Progenitor cell of endocrine pancreas (in vitro differentiated cells): ENCODE measurements at places on chromosomes 12 and 14.
A peak's percentile ranks its signal among the peaks of the same experiment; 100 is the strongest.

DNA sequence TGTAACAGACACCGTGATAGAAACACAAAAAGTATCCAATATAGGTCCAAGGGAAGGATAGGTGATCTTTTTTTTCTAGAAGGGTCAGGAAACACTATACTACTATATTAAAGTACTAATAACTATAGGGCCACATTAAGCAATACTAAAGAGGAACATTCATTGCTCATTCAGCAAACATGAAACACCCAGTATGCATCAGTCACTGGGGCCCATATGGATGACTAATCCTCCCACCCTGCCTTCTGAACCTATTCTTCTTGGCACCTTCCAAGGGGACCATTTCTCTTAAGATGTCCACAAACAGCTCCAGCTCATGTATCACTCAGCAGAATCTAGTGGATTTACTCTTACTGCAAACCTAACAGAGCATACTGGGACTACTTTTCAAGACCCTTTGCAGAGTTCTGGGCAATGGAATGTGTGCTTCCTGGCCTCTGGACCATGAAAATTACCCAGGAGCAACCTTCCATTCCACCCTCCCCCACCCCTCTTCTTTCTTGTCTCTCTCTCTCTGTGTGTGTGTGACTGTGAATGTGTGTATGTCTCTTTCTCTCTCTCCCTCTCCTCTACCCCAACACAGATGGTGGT lies 187.9 kb downstream of the EPS8 start:
- no peak for DNase-seq

GRCh38 chr14:78157494-78158437 lies 12.4 kb upstream of the NRXN3 start:
- DNase-seq: peak; percentile 60

DNA sequence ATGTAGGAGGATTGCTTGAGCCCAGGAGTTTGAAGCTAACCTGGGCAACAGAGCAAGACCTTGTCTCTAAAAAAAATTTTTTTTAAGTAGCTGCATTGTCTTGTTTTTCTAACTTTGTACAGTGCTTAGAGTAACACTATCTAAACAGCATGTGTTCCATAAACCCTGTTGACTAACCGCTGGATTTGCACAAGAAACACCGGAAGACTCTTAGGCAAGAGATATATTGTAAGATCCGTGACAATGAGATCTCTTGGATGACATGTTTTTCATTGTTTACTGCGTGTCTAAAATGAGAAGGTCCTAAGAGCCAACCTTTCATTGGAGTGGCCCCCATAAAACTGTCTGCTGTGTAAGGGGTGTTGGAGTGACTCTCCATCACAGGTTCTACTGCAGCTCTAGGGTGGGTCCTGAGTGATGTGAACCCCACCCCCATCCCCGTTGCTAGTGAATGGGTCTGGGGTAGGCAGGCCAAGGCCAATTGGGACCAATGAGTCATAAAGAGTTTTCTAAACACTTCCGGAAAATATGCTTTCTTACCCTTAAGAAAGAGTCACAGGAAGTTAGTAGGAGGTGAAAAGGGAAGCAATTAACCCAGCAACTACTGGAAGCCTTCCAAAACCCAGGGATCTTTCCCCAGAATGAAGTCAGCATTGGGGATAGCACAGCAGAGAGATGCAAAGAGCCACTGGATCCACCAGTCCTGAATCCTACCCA lies 24.3 kb upstream of the PCNX1 start:
- no peak for DNase-seq

DNA sequence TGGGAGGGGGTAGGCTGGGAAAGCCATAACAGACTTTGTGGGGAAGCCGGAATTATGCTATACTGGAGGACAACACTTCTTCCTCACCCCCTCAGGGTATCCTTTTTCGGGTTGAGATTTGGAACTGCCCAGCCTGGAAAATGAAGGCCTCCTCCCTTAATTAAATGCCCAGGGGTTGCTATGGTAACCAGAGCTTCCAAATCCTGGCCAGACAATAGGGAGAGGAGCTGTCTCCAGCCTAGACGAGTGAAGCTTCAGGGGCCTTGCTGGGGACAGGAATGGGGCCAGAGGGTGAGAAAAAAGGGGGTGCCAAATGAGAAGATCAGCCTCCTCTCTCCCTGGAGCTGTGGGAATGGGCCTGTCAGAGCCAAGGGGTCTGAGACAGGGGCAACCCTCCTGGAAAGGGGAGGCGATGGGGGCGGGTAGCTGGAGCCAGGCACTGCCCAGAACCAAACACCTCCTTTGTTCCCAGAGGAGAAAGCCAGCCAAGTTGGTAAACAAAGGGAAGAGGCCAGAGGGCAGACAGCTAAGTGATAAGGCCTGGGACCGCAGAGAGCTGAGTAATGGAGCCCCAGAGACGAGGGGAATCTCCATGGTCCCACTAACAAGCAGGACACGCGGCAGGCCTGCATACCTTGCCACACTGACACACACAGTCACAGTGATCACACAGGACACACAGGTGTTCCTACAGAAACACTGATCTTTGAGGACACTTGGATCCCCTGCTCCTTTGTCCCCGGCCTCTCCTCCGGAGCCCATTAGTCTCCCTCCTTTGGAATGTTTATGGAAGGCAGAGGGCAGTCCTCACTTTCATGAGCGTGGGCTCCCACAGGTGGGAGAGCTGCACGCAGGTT lies 17.9 kb upstream of the RND1 start:
- peak; percentile 26 for DNase-seq

DNA sequence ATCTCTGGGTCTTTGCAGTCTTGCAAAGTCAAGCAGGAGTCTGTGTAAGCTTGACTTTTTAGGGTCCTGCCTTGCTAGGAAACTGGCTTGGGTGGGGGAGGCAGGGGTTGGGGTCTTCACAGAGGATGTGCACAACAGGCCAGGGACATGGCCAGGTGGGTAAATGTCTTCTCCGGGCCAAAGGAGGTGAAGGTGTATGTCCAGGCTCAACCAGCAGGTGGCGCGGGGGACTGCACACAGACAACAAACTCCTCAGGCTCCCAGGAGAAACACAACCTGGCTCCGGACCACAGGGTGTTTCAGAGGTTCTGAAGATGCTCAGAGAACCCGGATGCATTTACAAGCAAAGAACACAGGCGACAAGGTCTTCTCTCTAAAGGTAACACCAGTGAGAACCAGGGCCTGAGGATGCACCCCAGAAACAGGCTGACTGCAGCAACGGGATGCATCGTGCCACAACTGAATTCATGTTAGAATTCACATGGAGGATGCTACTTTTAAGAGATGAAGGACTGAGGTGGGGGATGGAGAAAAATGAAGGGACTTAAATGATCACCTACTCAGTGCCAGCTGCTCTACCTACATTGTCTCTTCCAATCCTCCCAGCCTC lies 56.0 kb downstream of the PLEKHG3 start:
- peak; percentile 57 for DNase-seq

DNA sequence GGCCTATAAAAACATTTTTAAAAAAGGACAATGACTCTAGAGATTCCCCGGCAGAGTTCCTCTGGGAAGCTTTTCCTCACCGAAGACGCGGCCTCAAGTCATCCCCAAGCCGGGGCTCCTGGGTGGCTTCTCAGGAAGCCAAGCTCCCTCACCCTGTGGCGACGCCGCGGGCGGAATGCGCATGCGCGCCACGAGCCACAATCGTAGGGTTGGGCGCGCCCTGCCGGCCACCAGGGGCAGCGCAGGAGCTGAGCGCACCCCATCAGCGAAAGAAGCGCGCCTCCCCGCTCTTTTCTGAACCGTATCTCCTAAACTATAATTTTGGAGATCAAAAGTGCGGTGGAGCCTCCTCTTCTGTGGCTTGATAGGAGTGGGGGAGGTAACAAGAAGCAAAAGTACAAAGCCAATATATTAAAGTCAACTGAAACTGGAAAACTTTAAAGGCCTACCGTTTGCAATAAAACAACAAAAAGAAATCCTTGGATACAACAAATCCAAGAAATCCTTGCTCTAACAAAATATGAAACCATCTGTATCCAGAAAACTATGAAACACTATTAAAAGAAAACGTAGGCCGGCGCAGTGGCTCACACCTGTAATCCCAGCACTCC lies 17.4 kb upstream of the CHFR start:
- DNase-seq: peak; percentile 53

DNA sequence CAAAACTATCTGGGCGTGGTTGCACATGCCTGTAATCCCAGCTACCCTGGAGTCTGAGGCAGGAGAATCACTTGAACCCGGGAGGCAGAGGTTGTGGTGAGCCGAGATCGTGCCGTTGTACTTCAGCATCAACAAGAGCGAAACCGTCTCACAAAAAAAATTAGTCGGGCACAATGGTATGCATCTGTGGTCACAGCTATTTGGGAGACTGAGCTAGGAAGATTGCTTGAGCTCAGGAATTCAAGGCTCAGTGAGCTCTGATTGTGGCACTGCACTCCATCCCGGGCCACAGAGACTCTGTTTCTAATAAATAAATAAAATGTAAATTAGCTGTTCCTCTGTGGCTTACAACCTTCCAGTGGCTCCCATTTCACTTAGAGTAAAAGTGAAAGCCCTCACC lies 28.0 kb downstream of the RCOR1 start:
- DNase-seq: no peak

DNA sequence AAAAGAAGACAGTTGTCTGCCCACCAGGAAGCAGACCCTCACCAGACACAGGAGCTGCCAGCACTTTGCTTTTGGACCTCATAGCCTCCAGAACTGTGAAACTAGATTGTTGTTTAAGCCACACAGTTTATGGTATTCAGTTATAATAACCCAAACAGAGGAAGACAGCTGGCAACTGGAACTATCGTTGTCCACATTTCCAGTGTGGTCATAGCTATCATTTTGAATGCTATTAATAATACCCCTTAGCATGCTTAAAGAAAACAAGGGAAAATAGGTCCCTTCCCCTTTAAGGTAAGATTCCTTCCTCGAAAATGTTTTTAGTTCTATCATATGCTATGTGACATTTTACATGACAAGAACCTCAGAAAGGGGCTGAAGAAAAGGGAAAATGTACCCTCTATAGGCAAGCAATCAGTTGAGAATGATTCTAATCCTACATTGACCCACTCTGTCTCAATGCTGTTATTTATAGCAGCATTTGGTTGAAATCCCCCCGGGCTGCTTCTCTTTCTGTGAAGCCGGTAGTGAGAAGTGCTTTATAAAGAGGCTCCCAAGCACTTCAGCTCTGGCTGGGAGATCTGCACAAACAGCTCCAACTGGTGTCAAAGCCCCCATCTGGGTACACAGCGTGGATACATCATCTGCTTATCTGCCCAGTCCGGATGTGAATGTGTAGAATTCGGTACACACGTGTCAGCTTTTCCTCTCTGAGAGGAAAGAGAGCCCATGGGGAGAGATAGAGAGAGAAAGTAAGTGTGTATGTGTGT lies 221.2 kb upstream of the FLRT2 start:
- no peak for DNase-seq

- DNase-seq: no peak
These were observed 2.2 kb downstream of the RIN3 start for GRCh38 chr14:92515546-92516343.

GRCh38 chr12:105234197-105234596 lies 1.8 kb downstream of the APPL2 start:
- no peak for DNase-seq

DNA sequence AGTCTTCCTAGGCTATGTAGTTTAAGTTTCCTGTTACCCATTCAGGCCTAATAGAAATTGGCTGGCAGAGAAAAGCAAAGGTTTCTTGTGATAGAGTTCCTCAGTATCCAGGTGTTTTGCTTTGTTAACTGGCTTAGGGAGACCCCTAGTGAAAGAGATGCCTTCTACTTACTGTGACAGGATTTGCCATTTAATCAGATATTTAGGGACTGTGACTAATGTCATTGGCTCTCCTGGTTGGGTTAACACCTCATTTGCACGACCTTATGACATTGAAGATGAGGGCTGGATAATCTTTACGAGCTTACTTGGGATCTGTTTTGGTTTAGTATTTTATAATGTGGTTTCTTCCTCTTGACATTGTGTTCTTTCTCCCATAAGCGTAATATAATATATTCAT lies 5.8 kb downstream of the MON2 start:
- no peak for DNase-seq

DNA sequence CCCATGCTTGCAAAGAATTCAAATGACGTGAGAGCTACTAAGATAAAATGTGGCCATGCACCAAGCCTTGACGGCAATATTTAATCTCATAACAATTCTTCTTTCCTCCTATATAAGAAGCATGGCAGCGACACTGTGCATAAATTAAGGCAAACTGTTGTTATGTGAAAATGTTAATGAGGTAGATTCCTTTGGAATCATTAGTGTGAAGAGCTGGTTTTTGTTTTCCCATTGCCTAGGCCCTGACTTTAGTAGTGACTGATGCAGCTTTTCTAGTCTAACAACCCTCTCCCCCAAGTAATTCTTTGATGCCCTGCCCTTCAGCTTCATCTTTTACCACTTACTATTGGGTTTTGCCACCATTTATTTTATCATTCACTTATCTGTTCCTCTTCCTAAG lies 10.6 kb upstream of the PSEN1 start:
- no peak for DNase-seq

DNA sequence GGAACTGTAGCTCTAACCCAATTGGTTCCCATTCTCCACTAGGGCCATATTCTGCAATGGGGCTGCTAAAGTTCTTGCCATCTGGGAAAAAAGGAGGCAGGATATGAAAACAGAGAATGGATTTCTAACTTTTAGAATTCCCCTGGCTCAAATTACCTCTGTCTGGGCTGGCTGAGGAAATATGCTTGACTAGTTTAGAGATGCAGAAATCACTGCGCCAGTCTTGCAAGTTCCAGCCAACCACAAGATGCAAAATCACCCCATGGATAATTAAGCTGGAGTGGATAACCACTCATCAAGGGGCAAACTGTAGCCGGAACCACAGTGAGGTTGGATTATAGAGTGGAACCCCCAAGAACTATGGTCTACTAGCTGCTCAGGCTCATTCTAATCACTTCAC lies 126.3 kb downstream of the RALGAPA1 start:
- no peak for DNase-seq

GRCh38 chr14:87411370-87411769 lies 581.6 kb downstream of the GALC start:
- no peak for DNase-seq

- DNase-seq: no peak
These were observed 19.2 kb upstream of the OAS1 start for GRCh38 chr12:112887550-112887949.

GRCh38 chr12:39830852-39831520 lies 211.4 kb upstream of the ABCD2 start:
- DNase-seq: no peak

GRCh38 chr14:71554959-71555612 lies 377.1 kb upstream of the RGS6 start:
- no peak for DNase-seq

- DNase-seq: no peak
These were observed 33.0 kb downstream of the BEGAIN start for GRCh38 chr14:100554082-100554677.

DNA sequence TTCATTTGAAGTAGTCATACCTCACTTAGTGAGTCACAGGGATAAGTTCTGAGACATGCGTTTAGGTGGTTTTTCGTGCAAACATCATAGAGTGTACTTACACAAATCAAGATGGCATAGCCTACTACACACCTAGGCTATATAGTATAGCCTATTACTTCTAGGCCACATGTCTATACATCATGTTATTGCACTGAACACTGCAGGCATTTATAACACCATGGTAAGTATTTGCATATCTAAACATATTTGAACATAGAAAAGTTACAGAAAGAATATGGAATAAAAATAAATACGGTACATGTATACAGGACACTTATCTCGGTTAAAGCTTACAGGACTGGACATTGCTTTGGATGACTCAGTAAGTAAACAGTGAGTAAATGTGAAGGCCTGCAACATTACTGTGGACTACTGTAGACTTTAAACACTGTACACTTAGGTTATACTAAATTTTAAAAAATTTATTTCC lies 670.6 kb downstream of the SLC16A7 start:
- no peak for DNase-seq
